MV-4-11 (cell line): ENCODE measurements at places on chromosomes 1 and 21.

DNA sequence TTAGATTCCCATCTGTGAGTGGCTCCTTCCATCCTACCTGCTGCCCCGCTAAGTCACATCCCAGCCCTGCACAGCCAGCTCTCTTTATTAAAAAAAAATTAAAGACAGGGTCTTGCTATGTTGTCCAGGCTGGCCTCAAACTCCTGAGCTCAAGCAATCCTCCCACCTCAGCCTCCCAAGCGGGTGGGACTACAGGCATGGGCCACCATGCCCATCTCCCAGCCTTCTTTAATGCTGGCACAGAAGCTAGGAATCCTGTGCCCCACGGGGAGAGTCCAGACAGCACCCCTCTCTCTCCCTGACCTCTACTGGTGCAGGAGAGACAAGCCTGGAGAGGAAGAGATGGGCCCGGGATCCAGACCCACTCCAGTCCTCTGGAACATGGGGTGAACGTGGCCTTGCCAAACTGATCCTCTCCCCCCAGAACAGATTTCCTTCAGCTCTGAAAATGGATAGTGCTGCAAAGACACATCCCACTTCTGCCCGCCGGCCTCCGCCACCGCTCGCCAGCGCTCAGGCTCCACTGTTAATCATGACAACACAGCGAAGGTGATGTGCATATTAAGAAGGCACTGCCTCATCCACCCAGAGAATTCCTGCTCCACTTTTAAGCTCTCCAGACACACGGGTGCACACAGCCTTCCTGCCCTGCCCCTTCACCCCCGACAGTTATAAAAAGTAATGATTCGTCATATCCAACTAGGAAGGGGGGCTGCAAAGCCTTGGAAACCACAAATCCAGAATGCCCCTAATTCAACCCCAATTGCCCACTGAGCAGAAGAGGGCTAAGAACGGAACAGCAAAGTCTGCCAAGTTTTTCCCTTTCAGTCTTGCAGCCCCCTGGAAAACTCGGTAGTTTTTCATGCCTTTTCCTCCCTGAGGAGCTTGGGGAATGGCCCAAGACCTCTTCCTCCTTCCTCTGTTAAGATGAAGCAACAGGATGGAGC, 68.1 kb downstream of the MRPL37 start:
- DNase-seq: no peak

DNA sequence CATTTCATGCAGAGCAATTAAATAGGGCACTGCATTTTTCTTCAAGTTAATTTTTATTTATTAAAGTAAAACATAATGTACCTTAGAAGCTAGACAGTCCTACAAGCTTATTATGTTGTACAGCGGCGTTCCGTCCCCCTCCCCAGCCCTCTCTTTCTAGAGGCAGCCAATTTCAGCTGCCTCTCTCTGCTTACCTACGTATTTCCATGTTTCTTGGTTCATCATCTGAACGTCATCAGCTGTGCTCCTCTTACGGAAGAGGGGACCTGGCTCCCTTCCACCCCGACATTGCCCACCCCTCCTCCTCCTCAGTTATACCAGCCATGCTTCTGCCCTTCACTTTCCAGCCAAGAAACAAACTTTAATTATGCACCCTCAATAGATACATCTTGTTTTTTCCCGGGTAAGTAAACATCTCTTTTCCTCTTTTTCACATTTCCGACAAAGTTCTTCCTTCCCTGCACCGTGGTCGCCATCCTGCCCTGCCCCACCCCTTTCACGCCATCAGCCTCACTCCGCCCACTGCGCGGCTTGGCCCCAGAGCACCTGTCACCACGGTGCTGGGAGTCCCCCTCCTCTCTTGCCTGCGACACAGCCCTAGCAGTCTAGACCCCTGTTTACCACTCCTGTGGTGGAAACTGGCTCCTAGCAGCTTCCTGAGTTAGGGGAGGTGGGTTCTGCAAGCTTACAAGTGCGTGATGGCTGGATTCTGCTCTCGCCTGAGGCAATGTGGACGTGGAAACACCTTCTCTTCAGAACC, 57.9 kb downstream of the SLC37A1 start:
- no peak for DNase-seq

DNA sequence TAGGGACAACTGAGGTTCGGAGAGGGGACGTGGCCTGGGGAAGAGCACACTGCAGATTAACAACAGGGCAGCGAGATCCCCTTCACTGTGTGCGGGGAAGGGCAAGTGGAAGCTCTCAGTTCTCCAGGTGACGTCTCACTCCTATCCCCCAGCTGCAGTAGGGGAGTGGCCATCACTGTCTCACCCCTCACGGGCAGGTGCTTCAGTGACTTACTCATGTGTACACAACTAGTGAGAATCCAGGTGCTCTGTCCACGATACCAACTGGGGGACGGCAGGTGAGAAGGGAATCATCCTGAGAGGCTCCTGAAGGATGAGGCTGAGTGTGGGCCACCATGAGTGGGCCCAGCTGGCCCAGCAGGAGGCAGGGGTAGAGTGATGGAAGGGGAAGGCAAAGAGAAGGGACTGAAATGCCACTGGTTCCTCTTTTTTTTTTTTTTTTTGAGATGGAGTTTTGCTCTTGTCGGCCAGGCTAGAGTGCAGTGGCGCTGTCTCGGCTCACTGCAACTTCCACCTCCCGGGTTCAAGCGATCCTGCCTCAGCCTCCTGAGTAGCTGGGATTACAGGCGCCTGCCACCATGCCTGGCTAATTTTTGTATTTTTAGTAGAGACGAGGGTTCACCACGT, 25.9 kb downstream of the RHBG start:
- DNase-seq: peak; percentile 68

GRCh38 chr1:242651817-242652216, 127.3 kb upstream of the PLD5 start:
- DNase-seq: no peak

- DNase-seq: no peak
Observed at GRCh38 chr1:92601044-92601443, 114.3 kb upstream of the GFI1 start.

DNA sequence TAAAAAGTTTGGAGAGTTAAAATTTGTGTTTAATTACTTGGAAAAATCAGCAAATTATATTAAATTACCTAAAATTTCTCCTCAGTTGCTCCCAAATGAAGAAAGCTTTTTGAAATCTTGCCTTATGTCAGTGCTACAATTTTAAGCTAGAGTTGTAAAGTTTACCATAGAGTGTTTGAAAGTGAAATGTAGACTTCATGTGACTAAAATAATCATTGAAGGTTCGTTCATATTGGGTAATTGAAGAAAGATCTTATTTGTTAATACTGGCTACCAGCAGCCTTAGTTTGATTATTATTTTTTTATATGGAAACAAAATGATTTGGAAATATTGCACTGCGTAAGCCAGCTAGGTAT, 4.4 kb downstream of the DYRK1A start:
- DNase-seq: no peak

DNA sequence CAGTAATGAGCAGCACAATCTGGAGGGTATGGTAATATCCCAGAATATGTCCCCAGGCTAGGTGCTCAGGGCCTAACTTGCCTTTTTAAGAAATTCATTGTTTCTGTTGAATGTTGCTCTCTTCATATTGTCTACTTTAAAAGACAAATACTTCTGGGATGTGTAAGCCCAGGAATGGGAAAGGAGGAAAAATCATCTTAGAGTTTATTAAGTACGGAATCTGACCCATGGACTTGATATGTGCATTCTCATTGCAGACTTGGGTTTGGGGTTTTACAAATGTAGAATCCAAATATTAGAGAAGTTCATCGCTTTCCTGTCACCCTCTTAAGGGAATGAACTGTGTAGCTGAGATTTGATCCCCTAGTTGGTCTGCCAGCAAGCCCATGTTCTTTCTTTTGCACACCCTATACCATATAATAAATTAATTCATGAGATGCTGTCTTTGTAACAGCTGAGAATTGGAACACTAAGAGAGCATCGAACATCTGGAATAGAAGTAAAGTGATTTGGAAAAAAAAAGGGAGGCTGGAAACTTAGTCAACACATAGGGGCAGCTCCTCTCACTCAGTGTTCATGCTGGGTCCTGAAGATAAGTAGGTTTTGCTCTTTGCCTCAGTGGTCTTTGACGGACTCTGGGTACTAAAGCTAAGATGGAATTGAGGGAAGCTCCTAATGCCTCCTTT, 235.8 kb upstream of the C1orf105 start:
- DNase-seq: no peak

DNA sequence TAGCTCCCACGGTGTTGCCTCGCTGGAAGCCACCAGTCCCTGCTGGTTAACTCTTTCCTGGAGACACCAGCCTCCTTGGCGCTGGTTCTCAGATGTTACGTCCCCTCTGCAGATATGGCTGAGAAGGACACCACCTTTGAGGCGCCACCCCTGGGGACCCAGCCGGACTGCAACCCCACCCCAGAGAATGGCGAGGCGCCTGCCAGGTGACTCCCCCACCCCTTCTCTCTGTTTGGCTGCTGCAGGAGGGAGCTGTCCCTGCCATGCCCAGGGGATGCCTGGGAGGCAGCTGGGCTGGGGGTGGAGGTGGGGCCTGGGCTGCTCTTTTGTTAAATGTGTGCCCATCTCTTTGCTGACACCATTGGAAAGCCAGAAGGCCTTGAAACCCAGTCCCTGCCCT, 43.6 kb upstream of the TNFRSF1B start:
- DNase-seq: no peak

DNA sequence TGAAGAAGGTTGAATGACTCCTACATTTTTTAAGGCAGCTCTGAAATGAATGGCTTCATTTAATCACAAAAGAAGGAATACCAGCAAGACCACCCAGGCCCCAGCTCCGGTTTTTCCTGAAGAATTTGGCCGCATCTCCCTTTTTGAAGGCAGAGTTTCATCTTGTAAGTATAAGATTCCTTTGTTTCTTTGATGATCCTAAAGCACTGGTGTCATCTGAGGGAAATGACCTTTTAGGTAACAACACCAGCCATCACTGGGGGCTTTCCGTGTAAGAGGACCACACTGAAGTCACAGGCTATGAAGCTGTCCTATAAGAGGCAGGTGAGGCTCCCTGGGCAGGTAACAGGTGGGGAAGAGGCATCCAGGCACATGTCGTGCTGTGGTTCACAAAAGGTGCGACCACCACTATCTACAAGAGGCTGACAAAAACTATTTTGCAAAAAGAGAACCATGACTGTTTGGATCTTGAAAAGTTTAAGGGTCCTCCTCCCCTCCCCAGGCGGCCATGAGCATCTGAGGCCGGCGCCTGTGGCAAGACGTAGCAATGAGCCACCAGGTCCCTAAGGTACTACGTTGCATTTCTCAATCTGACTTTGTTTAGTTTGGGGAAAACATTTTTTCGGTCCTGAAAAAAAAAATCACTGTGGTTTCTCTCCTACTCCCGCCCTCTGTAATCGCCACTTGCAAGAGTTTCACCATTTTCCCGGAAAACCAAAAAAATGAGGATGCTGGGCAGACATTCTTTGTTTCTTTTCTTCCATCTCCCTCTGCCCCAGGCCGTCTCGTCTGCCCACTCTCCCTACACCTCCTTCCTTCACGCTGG, 46.3 kb upstream of the IRF2BP2 start:
- no peak for DNase-seq

GRCh38 chr1:244768186-244768585, 67.3 kb upstream of the COX20 start:
- no peak for DNase-seq

GRCh38 chr1:36591278-36591677, 108.6 kb upstream of the CSF3R start:
- DNase-seq: no peak

DNA sequence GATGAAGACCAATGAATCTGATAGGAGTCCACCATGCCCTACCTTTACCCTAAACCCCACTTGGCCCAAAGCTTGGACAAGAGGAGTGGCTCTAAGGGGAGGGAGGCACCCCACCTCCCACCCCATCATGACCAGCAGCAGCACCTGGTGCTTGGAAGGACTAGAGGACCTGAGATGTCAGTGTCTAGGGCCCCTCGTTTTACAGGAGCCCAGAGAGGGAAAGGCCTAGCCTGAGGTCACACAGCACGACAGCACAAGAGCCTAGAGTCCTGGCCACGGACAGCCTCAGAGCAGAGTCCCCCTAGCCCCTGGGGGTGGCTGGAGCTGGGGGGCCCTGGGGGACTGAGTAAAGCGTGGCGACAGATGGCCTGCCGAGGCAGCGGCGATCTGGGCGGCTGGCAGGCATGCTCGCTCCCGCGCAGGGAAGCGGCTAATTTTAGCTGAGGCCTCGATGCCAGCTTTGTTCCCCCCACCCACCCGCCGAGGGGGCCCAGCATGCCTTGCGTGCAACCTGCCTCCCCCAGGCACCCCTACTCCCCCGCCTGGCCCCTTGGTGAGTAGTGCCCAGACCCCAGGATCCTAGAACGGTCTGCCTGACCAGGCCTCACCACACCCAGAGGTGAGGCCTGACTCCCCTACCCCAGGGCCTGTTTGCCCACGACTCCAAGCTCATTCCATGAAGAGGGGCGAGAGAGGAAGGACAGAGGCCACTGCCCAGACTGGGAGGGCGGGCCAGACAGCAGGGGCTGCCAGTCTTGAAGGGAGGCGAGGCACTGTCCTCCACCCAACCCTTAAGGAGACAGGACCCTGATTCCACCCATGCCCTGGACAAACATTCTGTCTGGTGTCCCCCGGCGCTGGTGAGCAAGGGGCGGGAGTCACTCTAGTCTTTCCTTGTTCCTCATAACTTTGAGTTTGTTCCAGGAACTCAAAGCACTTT, 39.0 kb downstream of the AHDC1 start:
- DNase-seq: no peak

DNA sequence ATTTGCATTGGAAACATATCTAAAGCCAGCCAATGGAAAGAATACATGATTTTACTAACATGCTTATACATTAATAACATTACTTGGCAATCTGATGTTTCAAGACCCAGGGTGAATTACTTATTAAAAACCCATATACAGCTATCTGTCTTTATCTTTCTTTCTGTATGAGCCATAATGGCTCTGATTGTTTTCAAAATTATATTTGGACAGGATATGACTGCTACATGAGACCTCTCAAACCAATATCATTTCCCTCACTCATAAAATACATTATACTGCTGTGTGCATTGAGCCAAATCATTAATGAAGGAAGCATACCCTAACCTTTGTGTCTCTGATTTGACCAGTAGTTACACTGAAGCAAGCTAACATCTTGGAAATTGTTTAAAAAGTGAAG, 205.9 kb upstream of the DPYD start:
- no peak for DNase-seq

GRCh38 chr1:197799271-197799670, 24.0 kb upstream of the DENND1B start:
- peak; percentile 24 for DNase-seq

GRCh38 chr1:37731312-37732019, 33.5 kb downstream of the EPHA10 start:
- no peak for DNase-seq

DNA sequence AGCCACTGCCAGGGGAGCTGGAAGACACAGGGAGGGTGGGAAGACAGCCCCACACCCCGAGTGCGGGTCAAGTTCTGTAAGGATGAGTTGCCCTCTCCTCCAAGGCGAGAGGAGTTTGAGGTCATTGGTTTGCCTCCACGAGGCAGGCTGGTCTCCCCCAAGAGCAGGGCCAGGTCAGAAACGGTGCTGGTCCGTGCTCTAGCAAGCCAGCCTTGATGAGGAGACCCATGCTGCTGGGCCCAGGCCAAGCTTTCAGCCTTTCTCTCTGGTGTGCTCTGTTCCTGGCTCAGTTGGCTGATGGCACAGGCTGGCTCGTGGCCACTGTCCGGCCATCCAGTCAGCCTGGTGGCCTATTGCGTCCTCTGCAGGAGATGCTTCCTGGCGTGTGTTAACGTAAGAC, 12.0 kb upstream of the PCBP3 start:
- no peak for DNase-seq
